ENCODE measurements at places on chromosomes 1 and 21.

DNA sequence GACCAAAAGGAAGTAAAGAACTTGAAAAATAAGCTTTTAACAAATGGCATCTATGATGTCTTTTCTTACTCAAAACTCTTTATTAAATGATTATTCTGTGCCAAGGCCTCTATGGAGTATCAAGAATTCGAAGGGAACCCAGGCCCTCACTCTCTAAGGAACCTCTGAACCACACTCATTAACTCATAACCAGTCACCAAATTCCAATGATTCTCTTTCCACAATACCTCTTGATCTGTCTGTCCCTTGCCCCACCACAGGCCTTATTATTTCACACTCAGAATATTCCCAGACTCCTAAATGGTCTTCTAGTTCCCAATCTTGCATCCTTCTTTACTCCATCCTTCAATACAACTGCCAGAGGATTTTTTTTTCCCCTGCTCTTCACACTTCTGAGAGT lies 37.0 kb downstream of the PCSK9 start:
- DNase-seq, result no peak

DNA sequence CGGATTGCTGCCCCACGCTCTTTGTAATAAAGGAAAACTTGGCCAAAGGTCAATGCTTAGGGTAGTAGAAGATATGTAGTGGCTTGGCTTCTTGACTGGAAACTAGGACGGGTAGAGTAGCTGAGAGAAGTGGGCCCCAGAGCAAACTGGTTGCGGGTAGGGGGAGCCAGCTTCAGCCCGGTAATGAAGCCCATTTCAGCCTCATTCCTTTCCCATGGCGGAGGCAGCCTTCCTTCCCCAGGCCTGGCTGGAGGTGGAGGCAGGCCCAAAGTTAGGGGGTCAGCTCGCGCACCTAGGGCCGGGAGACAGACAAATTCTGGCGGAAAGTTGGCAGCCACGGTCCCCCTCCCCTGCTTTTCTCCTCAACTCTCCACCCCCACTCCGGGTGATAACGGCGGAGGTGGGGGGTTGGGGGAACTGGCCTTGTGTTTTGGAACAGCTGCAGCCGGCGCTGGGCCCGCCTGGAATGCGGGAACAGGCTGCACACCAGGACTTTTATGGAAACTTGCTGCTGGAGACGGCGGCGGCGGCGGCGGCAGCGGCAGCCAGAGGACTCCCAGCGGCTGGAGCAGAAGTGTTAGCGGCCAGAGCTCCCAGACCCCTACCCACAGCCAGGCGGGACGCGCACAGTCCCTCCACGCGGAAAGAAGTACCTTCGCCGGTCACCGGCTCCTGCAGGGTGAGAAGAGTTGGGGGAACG lies at the start of gene NEXN:
Gene NEXN, plus strand, starts transcription at position 544 of the 700 bp plus-strand sequence. CDS start 27,483 bp downstream, outside the sequence.
- peak; percentile 89 for DNase-seq

GRCh38 chr1:203152158-203153034 lies 23.2 kb downstream of the MYBPH start:
- DNase-seq, result peak; percentile 69

- DNase-seq, result no peak
Observed at GRCh38 chr1:40393173-40393572, 19.6 kb downstream of the SMAP2 start.

DNA sequence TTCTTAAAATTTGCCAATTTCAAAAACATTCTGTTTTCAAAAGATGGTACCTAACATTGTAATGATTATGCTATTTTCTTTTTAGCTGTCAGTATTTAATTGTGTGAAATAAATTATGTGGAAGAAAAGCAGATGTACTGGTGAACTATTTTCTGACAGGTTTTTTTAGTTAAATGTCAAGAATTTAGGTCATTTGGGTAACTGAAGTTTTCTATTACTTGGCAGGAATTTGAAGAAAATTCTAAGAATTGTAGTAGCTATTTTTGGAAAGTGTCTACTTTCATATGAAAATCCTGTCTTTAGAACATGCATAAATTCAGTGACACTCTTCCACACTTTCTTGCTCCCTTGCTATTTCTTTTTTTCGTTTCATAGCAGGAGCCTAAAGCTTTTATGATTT lies 28.5 kb upstream of the PTPRC start:
- DNase-seq, result peak; percentile 53

DNA sequence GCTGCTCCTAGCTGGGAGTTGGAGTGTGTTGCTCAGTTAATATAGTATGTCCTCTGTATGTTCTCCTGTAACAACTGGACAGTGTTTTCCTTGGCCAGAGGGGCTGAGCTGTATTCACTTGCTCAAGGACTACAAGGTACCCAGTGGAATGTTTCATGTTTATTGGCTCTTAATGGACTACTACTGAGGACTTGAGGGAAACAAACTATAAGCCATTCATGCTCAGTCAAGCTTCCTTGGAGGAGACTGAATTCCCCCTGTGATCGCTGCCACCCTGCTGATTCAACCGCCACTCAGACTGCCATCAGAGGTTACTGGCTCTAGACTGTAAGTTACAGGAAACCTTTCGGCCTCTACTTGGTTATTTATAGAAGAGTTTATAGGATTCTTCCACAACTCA lies 166.6 kb downstream of the ZC3H11B start:
- no peak for DNase-seq

GRCh38 chr1:158830074-158830677 lies 975 bp upstream of the MNDA start:
- no peak for DNase-seq

DNA sequence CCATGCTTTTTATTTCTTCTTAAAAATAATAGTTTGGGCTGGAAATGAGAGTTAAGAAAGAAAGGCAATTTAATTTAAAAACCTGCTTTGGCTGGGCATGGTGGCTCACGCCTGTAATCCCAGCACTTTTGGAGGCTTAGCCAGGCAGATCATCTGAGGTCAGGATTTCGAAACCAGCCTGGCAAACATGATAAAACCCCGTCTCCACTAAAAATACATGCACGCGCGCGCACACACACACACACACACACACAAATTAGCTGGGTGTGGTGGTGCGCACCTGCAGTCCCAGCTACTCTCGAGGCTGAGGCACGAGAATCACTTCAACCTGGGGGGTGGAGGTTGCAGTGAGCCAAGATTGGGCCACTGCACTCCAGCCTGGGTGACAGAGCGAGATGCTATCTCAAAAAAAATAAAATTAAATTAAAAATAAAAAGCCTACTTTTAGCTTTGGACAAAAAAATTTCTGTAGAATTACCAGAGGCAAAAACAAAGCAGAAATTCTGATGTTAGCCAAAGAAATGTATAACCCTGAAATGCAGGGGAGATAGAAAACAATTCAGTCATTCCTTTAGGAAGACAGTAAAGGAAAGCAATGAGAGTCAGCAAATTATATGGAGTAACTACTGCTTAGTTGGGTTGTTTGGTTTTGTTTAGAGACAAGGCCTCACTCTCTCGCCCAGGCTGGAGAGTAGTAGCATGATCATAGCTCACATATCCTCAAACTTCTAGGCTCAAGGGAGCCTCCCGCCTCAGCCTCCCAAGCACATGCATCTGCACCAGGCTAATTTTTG lies 15.7 kb upstream of the IPP start:
- DNase-seq, result no peak

- no peak for DNase-seq
Observed at GRCh38 chr1:197606168-197606845, 169.0 kb downstream of the DENND1B start.

DNA sequence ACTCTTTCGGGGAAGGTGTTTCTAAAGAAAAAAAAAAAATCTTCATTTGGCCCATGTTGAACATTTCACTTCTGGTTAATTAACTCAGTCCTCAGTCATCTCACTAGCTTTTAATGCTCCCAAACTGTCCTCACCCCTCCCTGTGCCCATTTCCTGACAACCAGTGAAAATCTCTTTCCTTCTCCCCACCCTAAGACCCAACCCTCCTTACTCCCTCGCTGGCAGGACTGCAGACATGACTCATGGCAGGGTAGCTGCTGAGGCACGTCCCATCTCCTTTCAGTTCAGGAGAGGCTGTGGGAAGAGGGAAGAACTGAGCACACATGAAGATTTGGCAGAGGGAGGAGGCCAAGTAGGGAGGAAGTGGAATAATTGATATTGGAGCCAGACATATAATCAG lies 12.6 kb downstream of the PKP1 start:
- DNase-seq, result peak; percentile 78

DNA sequence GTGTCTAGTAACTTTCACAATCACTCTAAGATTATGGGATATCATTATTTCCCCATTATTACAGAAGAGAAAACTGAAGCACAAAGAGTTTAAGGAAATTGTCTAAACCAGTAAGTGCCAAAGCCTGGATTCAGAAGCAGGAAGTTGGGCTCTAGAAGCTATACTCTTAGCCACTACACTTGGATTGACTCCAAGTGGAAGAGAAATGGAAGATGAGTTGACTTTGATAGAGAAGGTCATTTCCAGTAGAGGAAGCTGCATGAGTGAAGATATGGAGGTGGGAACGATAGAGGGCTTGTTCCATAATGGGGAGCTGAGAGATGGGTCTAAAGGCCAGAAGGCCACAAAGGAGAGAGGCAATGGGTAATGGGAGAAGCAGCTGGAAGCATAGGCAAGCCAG lies 11.7 kb upstream of the TDRD10 start:
- DNase-seq, result no peak

- DNase-seq, result peak; percentile 18
Observed at GRCh38 chr1:119141020-119141424, 569 bp upstream of the WARS2 start.

- no peak for DNase-seq
Observed at GRCh38 chr1:160207771-160208556, 2.8 kb downstream of the PEA15 start.

GRCh38 chr1:21952786-21953520 lies 15.8 kb upstream of the HSPG2 start:
- no peak for DNase-seq

DNA sequence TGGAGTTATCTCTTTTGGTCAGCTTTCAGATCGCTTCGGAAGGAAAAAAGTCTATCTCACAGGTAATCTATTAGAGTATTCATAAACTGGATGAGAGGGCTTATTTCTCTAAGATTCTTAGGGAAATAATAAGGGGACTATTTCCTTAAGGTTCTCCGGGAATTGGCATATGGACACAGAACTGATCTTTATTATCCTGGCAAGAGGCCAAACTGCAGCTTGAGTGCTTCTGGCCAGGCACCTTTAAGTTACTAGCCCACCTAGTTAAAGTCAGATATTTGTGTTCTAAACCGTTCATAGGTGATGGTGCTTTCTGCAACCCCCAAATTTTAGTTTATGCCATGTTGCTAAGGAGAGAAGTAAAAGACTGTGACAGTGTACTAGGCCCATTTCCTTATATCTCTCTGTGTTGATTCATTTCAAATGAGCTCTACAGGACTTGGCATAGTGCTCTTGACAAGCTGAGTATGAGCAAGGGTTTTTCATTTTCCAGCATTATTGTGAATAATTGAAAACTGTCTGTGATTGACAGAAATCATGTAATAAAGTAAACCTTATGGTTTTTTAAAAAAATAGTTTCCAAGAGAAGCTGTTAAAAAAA lies 43.4 kb downstream of the SLC22A15 start:
- no peak for DNase-seq

- no peak for DNase-seq
Observed at GRCh38 chr1:232033285-232033684, 406.7 kb downstream of the DISC1 start.

DNA sequence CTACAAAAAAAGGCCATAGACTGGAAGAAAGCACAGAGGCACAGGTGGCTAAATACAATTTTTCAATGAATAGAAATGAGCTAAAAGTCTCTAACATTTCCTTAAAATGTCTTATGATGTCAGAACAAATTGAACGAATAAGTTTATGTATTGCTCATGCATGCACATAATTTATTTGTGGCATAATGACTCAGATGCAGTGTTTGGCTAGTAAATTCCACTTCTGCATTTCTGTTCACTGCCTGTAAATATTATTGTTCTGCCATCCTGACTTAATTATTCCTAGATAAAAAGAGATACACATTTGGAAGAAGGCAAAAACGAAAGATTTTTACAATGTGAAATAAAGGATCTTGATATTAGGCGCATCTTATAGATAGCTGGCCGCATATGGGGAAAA lies 26.6 kb upstream of the EXO1 start:
- peak; percentile 49 for DNase-seq

GRCh38 chr1:99176753-99177152 lies 87.5 kb upstream of the PLPPR4 start:
- no peak for DNase-seq

DNA sequence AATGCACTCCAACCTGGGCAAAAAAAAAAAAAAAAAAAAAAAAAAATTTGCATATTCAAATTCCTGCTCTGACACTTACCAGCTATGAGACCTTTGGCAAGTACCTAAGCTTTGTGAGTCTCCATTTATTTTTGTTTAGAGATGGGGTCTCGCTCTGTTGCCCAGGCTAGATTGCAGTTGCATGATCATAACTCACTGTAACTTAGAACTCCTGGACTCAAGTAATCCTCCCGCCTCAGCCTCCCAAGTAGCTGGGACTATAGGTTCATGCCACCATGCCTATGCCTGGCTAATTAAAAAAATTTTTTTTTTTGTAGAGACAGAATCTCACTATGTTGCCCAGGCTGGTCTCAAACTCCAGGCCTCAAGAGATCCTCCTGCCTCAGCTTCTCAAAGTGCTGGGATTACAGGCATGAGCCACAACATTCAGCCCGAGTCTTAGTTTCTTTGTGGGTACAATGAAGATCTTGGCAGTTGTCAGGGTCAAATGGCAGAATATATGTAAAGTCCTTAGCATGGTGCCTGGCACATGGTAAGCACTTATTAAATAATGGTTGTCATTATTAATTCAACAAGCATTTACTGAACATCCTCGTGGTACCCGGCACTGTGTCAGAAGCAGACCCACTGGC lies 53.5 kb upstream of the TENT5B start:
- DNase-seq, result no peak

DNA sequence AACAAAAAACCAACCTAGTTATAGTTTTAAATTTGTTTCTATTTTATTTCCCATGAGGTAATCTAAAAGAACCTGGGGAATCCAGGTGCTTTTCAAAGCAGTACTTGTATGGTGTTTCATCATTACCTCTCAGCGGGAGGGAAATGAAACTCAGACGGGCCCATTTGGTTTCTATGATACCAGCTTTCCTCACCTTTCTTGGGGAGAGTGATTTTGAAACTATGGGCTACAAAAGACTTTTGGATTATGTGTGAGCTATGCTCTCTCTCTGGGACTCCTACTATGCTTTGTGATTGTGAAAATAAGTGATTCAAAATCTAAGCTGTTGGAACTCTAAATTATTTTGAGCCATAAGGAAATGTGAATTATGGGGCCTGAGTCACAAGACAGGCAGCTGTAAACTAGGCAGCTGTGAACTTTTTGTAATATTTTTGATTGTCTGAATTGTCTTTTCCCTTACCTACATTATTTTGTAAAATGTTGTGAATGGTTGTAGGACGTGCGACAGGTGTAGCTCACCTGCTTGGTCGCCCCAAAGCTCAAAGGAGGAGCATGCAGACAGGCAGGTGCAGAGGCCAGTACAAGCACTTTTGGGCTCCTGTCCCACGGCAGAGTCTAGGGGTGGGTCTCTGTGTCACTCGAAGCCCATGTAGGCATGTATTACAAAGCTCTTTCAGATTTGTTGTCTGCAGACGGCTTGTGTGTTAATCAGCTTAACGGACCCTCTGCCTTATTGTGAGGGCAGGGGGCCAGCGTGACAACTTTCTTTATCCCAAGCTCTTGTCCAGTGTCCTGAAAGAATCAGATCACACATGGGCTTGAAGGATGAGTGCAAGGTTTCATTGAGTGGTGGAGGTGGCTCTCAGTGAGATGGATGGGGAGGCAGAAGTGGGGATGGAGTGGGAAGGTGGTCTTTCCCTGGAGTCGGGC lies 64.8 kb upstream of the BACH1 start:
- DNase-seq, result peak; percentile 32

Measured in fibroblast of skin of abdomen (primary cell).